HCT116 (cell line): ENCODE measurements at places on chromosomes 11 and 22.

GRCh38 chr11:299951-300735 lies 817 bp upstream of the IFITM5 start:
- H3K36me3 ChIP-seq = no peaks in the 10 kb centered on the region
- DNase-seq = no peak
- H3K27ac ChIP-seq = no peak overlapping the region
- peaks cover 3% of the 10 kb centered on the region; the same call in 1 of the 2 replicates for H3K4me1 ChIP-seq

- peaks cover 25% of the 10 kb centered on the region for H3K36me3 ChIP-seq
- H3K27me3 ChIP-seq = no peaks in the 10 kb centered on the region
- H3K27ac ChIP-seq = no peak overlapping the region
- no peaks in the 10 kb centered on the region for H3K4me1 ChIP-seq
- no peak overlapping the region for H3K4me3 ChIP-seq
- no peak for DNase-seq
These were observed 13.4 kb downstream of the IFT46 start for GRCh38 chr11:118552341-118552740.

DNA sequence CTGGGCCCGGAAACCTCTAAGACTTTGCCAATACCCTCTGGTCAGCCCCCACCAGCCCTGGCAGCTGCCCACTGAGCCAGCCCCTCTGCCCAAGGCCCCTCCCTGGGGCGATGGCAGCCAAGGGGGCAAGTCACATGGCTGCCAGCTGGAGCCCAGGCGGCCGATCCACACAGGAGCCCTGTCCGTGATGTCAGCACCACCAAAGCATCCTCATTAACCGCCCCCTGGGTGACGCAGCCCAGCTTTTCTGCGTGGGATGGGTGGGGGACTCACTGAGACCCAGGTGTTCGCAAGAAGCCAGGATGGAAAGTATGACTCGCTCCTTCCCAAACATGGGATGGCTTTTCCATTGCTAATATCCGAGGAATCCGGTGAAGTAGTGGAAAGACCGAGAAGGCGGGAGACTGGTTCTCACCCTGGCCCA lies 46.6 kb upstream of the WNT7B start:
- H3K36me3 ChIP-seq = no peaks in the 10 kb centered on the region
- no peaks in the 10 kb centered on the region for H3K27me3 ChIP-seq
- no peak for DNase-seq
- no peak overlapping the region for H3K27ac ChIP-seq

- no peak overlapping the region for H3K4me3 ChIP-seq
- peaks cover 3% of the 10 kb centered on the region; the same call in 1 of the 2 replicates for H3K4me1 ChIP-seq
- H3K36me3 ChIP-seq = no peaks in the 10 kb centered on the region
These were observed 31.4 kb downstream of the KCNC1 start for GRCh38 chr11:17766073-17766359.

GRCh38 chr11:17381156-17381555 lies 7.3 kb downstream of the KCNJ11 start:
- no peak for DNase-seq
- H3K4me3 ChIP-seq = no peak overlapping the region
- H3K27ac ChIP-seq = no peak overlapping the region
- no peaks in the 10 kb centered on the region for H3K27me3 ChIP-seq
